Fibroblast of skin of right biceps (primary cell): ENCODE measurements at places on chromosomes 5 and 9.

DNA sequence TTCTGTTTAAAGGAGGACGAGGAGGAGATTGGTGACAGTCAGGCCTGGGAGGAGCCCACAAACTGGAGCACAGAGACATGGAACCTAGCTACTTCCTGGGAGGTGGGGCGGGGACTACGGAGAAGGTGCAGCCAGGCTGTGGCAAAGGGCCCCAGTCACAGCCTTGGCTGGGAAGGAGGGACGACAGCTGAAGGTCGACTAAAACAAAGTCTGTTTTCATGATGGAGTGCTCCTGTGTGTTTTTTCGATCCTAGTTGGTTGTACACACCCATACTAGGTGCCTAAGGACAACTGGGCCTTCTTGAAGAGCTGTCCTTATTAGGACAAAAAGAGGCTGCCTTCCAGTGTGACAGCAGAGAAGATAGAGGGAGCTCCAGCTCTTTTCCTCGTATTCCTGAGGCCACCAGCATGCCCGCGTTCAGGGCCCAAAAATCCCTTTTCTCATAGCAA, 2.9 kb downstream of the CCDC107 start:
- peak; percentile 53 for DNase-seq

DNA sequence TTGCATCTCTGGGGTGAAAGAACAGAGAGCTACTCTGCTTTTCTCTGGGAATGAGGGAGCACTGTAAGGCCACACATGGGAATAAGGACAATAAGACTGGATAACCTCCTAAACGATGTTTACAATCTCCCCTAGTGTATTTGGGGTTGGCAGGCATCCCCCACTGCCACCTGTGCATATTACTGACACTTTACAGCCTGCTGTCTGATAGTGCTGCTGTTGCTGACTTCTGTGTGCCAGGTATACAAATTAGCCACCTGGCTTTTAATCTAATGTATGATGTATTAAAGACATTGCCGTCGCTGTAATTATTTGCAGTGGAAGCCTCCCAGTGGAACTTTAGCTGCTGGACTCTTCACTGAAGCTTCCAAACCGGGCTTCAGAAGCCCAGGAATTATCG, 4.4 kb upstream of the SHISAL2B start:
- DNase-seq: no peak

DNA sequence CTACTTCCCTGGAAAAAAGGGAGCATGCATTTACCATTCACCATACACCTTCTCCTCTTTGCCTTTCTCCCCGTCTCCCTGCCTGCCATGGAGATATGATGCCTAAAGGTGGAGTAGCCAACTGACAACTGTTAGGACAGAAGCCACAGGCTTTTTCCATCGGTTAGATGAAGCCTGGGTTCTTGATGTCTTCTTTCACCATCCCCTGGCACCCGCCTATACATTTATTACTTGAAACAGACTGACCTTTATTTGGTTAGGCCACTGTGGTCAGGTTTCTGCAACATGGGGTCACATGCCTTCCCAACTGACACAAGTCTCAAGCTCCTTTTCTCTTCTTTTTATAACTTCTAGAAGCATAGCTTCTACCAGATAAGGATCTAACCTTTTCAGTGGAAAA, 7.1 kb downstream of the LCP2 start:
- DNase-seq: no peak

GRCh38 chr5:83102364-83102980, 25.1 kb downstream of the XRCC4 start:
- DNase-seq: no peak

- DNase-seq: no peak
These were observed 14.4 kb upstream of the HRCT1 start for GRCh38 chr9:35891646-35892045.

- no peak for DNase-seq
These were observed 11.9 kb downstream of the LCN1 start for GRCh38 chr9:135533113-135533512.

DNA sequence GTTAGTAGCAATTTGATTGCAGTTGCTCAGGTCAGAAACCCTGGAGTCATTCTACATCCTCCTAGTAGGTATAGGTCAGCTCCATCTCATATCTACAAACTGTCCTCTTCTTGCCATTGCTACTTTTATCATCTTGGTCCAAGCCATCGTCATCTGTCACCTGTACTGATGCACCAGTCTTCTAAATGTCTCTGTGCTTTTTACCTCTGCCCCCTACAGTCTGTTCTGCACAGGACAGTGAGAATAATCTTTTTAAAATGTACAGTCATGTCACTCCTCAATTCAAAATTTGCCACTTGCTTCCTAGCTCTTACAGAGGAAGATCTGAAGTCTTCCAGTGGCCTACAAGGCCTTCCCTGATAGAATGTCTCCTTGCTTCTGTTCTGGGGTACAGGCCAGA, 6.8 kb downstream of the NNT start:
- no peak for DNase-seq

DNA sequence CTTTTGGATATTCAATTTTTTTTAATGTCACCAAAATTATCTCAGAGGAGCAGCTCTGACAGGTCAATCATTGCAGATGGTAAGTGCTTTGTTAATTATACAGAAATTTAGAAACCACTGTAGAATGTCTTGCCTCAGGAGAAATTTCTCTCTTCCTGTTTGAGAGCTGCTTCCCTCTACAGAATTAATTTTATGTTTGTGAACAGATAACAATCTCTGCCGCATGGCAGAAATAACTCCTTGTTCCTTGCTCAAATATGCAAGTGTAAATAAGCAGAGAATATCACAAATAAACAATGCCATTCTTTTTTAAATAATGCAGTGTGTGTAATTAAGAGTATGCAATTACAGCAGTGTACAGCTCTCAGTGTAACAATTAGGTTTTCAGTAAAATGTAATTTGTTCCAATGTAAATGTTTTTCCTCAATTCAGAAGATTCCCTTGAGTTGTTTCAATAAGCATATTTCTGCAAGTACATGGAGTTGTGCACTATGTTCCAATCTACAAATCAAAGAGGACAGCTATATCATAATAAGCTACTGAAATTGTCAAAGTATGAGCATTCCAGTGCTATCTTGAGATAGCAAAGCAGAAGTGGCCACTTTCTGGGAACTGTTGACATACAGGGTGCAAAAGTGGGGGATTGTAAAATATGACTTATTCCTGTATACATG, 1012.8 kb downstream of the MAT2B start:
- DNase-seq: no peak

DNA sequence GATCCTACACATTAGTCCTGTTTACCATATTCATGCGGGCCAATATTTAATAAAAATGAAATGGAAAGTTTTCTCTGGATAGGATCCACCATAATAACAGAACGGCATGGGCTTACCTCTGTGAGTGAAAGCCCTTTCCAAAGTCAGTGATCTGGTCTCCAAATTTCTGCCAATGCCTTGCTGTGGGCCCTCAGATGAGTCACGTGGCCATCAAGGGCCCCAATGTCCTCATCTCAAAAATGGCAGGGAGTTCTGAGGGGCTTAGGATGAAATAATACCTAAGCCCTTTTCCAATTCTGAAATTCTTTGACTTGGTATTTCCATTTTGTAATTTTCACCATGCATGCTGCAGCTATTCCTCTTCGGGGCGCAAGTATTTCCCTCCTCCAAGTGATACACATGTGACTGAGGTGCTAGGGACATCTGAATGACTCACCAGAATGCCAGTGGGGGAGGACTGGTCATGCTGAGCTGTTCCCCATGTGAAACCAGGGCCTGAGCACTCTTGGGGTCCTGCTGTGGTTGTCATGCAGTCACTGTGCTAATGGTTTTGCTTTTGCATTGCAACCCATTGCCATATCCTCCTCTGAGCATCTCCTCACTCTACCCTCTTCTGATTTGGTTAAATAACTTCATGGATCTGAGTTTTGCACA, 35.0 kb downstream of the ITK start:
- no peak for DNase-seq

DNA sequence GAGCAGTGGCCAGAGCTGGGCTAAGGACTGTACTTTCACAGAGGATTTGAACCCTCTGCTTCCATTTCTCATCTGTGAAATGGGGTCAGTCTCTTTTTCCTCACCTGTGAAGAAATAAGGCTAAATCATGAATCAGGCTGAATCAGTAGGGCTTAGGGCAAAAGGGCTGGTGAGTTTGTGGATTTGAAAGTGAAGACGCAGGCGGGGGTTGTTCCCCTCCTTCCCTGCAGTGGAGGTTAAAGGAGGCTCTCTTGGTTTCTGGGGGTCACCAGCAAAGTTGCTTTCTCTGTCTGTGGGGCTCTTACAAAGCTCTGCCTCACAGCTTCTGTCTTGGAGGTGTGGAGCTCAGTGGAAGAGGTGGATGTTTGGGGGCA, 17.6 kb upstream of the NDST1 start:
- no peak for DNase-seq

DNA sequence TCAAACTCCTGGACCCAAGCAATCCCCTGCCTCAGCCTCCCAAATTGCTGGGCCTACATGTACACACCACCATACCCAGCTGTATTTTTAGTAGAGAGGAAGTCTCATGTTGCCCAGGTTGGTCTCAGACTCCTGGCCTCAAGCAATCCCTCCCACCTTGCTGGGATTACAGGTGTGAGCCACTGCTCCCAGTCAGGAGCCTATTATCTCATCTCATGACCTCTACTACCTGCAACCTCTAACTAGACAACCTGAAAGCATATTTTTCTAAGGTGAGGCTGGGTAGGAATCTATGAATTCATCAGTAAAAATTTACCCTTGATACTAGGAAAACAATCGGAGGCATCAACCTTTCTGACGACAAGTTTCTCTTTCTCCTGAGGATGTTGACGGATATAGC, 10.0 kb downstream of the FAM13B start:
- no peak for DNase-seq

DNA sequence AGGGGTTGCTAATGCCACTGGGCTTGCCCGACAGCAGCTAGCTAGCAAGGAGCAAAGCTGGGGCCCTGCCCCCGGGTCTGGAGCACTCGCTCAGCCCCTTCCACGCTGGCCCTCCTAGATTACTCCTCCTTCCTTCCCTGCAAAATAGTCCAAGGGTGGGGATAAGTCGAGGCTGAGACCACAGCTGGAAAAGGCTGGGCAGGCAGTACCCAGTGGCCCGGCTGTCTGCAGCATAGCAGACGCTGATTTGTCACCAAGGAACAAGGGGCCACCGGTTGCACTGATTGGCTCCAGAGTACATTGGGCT, 73.9 kb downstream of the ADAMTS2 start:
- DNase-seq: no peak

GRCh38 chr9:90240541-90240940, 402.1 kb downstream of the DIRAS2 start:
- DNase-seq: no peak

DNA sequence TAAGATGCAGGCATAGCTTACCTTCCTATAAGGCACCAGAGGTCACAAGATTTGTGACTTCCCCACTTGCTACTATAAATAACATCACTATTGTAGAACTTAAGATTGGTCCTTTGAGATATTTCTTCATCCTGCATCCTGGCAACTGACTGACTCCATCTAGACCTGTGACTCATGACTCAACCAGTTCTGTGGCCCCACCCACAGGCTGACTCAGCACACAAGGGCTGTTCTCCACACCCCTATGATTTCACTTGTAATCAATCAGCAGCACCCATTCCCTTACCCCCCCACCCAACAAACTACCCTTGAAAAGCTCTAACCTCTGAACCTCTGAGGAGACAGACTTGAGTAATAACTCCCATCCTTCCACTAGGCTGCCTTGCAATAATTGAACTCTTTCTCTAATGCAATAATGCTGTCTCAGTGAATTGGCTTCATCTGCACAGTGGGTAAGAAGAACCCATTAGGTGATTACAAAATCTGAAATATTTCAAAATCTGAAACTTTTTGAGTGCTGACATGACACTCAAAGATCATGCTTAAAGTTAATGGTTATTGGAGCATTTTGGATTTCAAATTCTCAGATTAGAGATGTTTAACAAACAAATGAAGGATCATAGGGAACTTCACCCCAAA, 296.7 kb downstream of the ARL15 start:
- DNase-seq: peak; percentile 91

GRCh38 chr5:179222246-179223017, 122.8 kb downstream of the ADAMTS2 start:
- DNase-seq: no peak

DNA sequence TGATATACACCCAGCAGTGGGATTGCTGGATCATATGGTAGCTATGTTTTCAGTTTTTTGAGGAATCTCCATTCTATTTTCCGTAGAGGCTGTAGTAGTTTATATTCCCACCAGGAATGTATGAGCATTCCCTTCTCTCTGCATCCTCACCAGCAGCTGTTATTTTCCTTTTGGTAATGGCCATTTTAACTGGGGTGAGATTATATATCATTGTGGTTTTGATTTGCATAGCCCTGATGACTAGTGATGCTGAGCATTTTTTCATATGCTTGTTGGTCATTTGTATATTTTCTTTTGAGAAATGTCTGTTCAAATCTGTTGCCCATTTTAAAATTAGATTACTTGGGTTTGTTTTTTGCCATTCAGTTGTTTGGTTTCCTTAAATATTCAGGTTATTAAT, 11.2 kb upstream of the PPIC start:
- peak; percentile 38 for DNase-seq

DNA sequence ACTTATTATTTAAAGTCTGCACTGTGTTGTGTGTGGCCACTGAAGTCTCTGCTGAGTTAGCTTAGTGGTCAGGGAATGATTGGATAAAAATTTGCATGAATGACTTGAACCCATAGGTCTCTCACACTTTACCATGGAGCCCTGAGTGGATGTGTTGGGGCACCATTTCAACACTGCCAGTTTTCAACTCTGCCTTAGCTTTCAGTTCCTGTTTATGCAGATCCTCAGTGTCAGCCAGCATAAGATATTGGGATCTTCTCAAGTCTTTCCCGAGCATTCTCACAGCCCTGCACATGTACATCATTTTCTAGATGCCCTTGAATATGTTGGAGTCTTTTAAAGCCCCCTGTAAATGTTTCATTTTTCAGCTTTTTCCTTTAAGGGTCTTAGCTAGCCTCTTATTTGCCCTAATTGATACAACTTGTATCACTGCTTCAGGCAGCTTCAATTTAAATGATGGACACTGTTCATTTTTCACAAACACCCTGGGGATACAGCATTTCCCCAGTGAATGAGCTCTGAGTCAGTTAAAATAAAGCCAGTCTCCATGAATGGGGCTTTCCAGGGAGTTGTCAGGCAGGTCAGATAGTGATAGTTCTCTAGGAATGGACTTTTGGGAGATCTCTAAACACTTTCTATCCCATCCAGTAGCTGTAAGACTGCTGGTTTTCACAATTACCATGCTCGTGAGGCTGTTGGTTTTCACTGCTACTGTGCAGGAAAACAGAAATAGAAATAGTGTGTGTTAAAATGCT, 211.9 kb upstream of the PAPPA start:
- peak; percentile 69 for DNase-seq

GRCh38 chr9:33818167-33818846, 1.3 kb downstream of the UBE2R2 start:
- no peak for DNase-seq

- DNase-seq: peak; percentile 88
These were observed 148.4 kb downstream of the TTLL11 start for GRCh38 chr9:121944711-121945191.

DNA sequence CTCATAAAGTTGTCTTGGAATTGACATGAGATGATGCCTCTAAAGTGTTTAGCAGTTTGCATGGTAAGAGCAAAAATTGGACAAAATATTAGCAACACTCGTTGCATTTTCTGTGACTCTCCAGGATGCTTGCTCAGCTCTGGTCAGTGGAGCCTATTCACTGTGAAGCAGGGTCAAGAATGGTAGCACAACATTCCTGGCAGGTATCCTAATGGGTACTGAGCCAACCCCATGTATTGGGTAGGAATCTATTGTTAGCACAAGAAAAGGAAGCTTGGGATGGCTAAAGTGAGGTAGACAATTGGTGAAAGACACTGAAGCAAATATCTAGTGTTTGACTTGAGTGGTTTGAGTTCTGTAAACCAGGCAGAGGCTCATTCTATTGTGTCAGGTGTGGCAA, 10.4 kb upstream of the ACTBL2 start:
- no peak for DNase-seq

- DNase-seq: peak; percentile 72
These were observed 361.3 kb downstream of the PTPRD start for GRCh38 chr9:10251490-10251889.
